ENCODE measurements at places on chromosomes 1 and 21. TPM values are rescaled to one million over a fixed set of nuclear protein-coding genes. Genes with fewer than 3 reads are reported as not detected.

DNA sequence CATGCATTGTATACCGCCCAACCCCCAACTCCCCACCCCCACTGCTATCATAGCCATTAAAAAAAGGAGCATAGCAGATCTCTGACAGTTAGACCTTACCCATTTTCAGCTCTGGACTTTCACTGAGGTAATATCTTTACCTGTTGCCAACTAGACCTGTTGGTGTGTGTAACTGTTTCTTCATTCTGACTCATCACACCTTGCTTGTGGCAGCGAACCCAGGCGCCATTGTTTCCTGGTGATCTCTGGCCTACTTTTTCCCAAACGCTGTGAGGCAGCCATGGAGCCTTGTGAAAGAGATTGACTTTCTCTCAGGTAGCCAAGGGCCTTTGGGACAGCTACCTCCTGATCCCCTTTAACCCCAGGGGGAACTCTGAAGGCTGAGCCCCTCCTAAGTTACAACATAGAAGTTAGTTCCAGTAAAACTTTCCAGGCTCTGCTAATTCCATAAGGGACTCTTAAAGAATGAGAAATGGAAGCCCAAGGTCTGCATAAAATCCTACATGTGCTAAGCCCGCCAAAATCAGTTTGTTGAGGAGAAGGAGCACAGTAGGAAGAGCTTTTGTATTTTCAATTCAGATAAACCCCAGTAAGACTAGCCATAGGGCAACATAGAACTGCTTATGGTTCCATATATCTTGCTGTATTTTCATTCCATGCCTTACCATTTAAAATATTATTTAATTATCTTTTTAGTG, 196.1 kb upstream of the CAMK1G start:
- no peaks in the 10 kb centered on the region for H3K27me3 ChIP-seq
- H3K27ac ChIP-seq: no peak overlapping the region
- no peaks in the 10 kb centered on the region for H3K36me3 ChIP-seq
- H3K4me1 ChIP-seq: no peaks in the 10 kb centered on the region

Gene CYP4A22
- 0.28 TPM for polyA plus RNA-seq

GRCh38 chr21:39127506-39127905, 55.7 kb downstream of the PSMG1 start:
- H3K4me1 ChIP-seq: no peaks in the 10 kb centered on the region
- no peak overlapping the region for H3K4me3 ChIP-seq
- no peaks in the 10 kb centered on the region for H3K27me3 ChIP-seq
- DNase-seq: no peak
- H3K36me3 ChIP-seq: no peaks in the 10 kb centered on the region
- no peak overlapping the region for H3K27ac ChIP-seq

Gene FCGR2B
- polyA plus RNA-seq: 1.1 TPM

DNA sequence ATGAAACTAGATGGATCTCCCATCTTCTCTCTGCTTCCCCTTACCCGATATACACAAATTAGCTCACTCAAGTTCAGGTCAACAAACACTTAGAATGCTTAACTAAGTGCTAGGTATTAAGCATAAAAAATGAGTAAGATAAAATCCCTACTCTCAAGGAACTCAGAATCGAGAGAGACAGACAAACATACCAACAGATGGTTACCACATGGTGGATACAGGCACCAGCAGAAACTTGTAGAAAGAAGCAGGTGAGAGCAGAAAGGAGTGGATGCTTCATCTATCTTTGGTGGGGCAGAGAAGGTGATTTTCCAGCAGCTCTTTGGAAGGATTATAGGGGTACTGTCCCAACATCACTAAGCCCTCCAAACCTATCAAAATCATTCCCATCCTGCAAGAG, 32.2 kb downstream of the C8B start:
- no peak overlapping the region for H3K4me3 ChIP-seq
- H3K27me3 ChIP-seq: no peaks in the 10 kb centered on the region
- no peaks in the 10 kb centered on the region for H3K4me1 ChIP-seq

Gene TCP10L
- 0.27 TPM for polyA plus RNA-seq

DNA sequence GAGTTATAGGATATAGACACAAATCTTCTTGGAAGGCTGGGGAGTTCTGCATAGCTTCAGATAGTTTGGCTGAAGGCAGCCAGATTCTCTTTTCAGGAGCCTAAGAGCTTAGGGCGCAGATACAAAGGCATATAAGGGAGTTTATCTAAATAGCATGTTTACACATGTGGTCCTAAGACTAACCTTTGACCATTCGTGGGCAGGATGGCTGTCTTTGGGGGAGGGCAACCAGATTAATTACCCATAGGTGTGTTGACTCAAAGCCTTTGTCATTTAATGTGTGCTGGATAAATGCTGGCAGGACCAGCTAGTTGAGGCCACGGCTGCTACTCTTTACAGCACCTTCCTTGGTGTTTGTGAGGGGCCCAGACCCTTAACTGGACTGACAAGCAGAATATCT, 71.8 kb downstream of the IER5 start:
- H3K4me1 ChIP-seq: no peaks in the 10 kb centered on the region
- no peaks in the 10 kb centered on the region for H3K36me3 ChIP-seq
- H3K27me3 ChIP-seq: no peaks in the 10 kb centered on the region
- DNase-seq: no peak

DNA sequence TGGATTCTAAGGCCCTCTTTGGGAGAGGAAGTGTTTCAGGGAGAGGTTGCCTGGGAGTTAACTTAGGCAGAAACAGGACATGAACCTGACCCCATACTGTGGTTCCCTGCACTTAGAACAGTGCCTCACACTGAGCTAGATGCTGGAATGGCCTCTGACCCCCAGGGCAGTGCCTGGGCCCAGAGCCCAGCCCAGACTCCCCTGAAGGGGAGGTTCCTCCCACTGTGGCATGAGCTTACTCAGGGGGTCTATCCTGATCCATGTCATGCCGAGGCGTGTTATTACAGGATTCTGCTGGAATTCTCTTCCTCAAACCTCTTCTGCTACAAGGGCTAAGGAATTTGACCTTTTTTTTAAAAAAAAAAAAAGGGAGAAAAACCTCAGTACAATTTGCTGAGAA, 72.2 kb downstream of the MRPL37 start:
- H3K27ac ChIP-seq: peak overlapping the region; percentile 85
- no peak overlapping the region for H3K4me3 ChIP-seq
- peaks cover 27% of the 10 kb centered on the region for H3K4me1 ChIP-seq
- H3K36me3 ChIP-seq: no peaks in the 10 kb centered on the region
- H3K27me3 ChIP-seq: no peaks in the 10 kb centered on the region
- no peak for DNase-seq

DNA sequence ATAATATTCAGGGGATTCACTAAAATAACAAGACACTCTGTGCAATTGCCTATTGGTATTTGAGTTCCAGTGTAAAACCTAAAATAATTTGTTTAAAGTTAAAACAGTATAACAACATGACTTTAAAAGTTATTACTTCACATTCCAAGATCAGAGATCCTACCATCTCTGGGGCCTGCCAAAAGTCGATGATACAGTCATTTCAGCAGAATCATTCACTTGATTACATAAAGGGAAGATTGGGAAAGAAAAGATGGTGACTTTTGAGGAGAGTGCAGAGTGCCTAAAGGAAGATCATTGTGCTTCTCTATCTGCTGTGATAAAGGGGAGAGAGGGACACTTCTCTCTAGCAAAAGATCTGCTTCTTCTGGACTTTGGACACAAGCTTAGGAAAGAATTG, 784.4 kb upstream of the ADGRL4 start:
- H3K4me3 ChIP-seq: no peak overlapping the region
- H3K27me3 ChIP-seq: no peaks in the 10 kb centered on the region
- peaks cover 5% of the 10 kb centered on the region for H3K4me1 ChIP-seq
- DNase-seq: no peak

DNA sequence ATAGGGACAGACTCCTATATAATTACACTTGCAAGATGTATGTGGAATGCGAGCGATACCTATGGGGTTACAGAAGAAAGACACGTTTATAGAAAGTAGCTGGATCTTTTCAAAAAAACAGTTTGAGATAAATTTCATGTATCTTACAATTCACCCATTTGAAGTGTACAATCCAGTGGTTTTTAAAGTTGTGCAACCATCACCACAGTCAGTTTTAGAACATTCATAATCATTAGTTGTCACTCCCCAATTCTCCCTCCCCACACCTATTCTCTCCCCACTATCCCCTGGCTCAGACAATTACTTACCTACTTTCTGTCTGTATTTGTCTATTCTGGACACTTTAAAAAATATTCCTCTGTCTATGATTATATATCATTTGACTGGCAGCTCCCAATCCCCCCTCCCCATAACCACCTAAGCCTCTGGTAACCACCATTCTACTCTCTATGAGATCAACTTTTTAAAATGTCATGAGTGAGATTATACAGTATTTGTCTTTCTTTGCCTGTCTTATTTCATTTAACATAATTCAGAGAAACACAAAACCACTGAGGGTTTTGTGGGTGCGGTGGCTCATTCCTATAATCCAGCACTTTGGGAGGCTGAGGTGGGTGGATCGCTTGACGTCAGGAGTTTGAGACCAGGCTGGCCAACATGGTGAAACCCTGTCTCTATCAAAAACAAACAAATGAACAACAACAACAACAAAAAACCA, 39.1 kb downstream of the MRPS6 start:
- no peaks in the 10 kb centered on the region for H3K27me3 ChIP-seq
- no peak overlapping the region for H3K27ac ChIP-seq
- H3K36me3 ChIP-seq: no peaks in the 10 kb centered on the region
- H3K4me1 ChIP-seq: no peaks in the 10 kb centered on the region

DNA sequence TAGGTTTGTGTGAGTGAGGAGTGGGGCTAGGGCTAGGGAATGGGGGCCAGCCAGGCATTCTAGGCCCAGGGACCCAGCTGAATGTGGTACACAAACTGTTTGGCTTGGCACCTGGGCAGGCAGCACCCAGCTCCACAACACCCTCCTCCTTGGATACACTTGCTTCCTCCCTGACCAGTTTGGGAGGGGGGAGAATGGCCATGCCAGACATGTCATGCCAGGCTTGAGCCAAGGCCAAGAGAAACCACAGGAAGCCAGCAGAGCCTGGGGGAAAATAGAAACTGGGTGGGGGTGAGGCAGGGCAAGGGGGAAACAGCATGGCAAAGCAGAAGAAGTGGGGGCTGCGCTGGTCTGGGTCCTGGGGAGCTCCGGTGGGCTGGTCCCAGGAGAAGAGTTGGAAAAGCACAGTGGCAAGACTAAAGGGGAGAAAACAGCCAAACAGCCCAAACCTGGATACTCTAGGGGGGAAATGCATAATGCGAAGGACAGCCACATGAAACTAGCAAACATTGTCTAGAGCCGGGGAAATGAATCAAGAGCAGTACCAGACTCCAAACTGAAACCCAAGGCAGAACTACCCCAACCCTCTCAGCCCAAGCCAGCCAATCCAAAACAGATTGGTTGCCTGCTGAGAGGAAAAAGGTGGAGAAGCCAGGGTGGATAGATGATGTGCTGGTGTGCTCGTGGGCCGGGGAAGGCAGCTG, 47.9 kb downstream of the LGR6 start:
- no peaks in the 10 kb centered on the region for H3K36me3 ChIP-seq
- no peaks in the 10 kb centered on the region for H3K4me1 ChIP-seq

DNA sequence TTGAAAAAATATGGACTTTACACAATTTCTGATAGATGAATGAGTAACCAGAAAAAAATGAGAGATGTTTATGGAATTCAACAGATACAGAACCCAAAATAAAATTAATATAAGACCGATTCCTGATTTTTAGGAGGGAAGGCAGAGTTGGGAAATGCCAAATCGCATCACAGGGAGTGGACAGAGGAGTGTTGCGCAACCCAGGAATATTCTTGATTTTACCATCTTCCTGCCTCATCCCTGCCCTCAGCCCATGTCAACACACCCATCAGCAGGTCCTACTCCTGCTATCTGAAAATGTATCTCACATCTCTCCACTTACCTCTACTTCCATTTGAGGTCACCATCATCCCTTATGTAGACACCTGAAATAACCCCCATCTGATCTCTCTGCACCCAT, 221.0 kb downstream of the DSCAM start:
- no peaks in the 10 kb centered on the region for H3K27me3 ChIP-seq
- no peak for DNase-seq

DNA sequence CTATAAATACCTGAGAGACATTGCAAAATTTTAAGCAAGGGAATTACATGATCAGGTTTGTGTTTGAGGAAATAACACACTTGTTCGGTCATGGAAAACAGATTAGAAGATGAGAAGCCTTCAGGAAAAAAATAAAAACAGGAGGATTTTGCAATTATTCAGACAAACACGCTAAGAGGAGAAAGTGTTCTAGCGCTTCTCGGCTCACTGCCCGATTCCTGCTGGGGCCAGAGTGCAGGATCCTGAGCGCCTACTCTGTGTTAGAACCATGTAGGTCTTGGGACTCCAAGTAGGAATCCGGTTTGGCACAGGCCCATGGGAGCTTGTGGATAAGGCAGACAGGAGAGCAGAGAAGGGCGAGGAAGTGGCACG, 8.1 kb upstream of the PRELP start:
- no peak overlapping the region for H3K27ac ChIP-seq
- H3K4me3 ChIP-seq: no peak overlapping the region
- no peaks in the 10 kb centered on the region for H3K36me3 ChIP-seq
- H3K27me3 ChIP-seq: no peaks in the 10 kb centered on the region

GRCh38 chr1:234553240-234554188, 56.5 kb downstream of the IRF2BP2 start:
- H3K4me1 ChIP-seq: no peaks in the 10 kb centered on the region
- no peaks in the 10 kb centered on the region for H3K36me3 ChIP-seq
- no peak for DNase-seq
- no peak overlapping the region for H3K27ac ChIP-seq
- no peaks in the 10 kb centered on the region for H3K27me3 ChIP-seq

Gene GABPA
- polyA plus RNA-seq: 3.7 TPM

Gene NPPA
- 1.3 TPM for polyA plus RNA-seq

DNA sequence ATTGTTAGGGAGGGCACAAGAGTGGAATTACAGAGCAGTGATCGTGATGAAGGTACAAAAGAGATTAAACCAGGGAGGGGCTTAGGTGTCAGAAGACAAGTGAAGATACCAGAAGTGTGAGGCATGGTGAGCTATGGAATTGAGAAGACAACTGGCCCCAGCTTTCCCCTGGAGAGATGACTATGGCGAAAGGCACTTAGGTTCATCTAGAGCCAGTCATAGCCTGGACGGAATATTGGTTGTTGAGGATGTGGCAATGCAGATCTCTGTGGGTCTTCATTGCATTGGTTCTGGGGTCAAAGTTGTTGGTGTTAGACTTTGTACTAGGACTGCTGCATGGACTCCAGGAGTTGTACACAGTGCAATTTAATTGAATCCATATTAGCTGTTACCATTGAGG, 115.7 kb downstream of the FASLG start:
- H3K4me1 ChIP-seq: no peaks in the 10 kb centered on the region
- H3K36me3 ChIP-seq: no peaks in the 10 kb centered on the region
- H3K27me3 ChIP-seq: no peaks in the 10 kb centered on the region
- no peak overlapping the region for H3K27ac ChIP-seq

DNA sequence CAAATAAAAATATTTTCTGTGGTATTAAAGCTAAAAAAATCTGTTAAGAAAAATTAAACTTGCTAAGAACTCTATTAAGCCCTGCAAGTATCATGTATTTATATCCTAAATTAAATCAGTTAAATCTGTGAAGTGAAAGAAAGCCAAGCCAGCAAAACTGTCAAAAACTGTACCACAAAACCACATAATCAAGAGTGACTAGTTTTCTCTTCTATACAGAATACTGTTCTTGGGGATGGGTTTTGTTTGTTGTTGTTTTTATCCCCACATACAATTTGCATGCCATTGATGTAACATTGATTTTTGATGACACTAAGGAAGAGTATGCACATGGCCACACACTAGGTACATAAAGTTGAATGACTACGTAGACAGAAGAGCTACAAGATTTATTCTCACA, 20.4 kb downstream of the DPH5 start:
- H3K36me3 ChIP-seq: no peaks in the 10 kb centered on the region
- H3K27me3 ChIP-seq: no peaks in the 10 kb centered on the region
- peaks cover 15% of the 10 kb centered on the region for H3K4me1 ChIP-seq
- H3K4me3 ChIP-seq: no peak overlapping the region
- H3K27ac ChIP-seq: no peak overlapping the region

Gene REG4
- polyA plus RNA-seq: 32.3 TPM

Gene ACTL8
- not detected for polyA plus RNA-seq
